ENCODE measurements at places on chromosomes 2 and 18.

DNA sequence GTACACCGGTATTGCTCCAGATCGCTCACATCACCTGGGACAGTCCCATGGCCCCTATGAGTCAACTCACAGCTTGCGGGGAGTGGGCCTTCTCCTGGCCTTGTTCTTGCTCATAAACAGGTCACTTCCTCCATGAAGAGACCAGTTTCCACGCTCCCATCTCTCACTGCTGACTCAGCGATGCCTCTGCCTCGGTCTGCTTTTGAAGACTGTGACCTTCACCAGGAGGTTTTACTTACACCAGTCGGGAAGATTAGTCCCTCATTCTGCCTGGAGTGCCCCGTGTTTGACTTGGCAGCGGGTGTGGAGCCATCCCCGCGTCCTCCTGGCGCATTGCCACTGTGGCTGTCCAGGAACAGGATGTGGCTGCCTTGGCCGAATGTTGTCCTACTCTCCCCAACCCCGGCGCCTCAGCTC, 159.8 kb downstream of the RHBDD1 start:
- DNase-seq = no peak

GRCh38 chr2:108220942-108221541, 18.7 kb upstream of the SULT1C3 start:
- no peak for DNase-seq

GRCh38 chr2:20620696-20621365, 30.1 kb downstream of the HS1BP3 start:
- DNase-seq = no peak

GRCh38 chr2:200788121-200788718, 23.5 kb upstream of the BZW1 start:
- DNase-seq = no peak

DNA sequence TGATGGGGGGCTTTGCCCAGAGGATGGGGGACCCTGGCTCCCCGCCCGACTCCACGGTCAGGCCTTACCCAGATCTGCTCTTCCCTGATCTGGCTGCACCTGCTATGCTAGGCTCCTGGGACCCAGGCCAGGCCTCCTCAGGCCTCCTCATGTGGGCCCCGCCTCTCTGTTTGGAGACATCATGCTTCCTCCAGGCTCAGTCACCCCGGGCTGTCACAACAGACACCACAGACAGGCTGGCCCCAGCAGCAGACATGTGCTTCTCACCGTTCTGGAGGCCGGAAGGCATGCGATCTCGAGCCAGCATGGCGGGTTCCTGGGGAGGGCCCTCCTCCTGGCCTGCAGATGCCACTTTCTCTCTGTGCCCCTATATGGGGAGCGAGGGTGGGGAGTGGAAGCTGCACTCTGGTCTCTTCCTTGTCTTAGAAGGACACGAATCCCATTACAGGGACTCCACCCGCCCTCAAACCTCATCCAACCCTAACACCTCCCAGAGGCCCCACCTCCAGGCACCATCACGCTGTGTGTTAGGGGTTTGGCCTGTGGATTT, 10.8 kb upstream of the NEU4 start:
- no peak for DNase-seq

DNA sequence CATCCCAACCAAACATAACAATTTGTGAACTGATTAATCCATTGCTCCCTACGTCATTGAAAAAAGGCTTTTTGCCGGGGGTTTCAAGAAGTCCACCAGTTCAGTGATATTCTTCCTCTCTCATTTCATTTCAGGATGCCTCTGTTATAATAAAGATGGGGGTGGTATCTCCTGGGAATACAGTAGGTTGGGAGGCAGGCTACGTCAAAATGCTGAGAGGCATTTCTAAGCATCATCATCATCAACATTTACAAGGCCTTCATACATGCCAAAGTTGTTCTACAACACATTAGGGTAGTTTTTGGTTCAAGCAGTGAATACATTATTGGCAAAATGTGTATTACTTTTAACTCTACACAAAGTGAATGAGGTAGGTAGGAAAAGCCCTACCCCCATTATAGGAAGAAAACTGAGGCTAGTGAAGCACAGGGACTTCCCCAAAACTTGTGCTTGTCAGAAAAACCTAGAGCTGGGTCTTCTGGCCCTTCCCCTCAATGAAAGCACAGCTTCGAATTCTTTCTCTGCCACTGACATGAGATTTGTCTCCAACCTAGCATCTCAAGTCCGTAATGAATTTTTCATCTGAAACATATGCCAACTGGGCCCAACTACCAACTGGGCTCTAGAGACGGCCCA, 11.3 kb downstream of the OSR1 start:
- DNase-seq = no peak

DNA sequence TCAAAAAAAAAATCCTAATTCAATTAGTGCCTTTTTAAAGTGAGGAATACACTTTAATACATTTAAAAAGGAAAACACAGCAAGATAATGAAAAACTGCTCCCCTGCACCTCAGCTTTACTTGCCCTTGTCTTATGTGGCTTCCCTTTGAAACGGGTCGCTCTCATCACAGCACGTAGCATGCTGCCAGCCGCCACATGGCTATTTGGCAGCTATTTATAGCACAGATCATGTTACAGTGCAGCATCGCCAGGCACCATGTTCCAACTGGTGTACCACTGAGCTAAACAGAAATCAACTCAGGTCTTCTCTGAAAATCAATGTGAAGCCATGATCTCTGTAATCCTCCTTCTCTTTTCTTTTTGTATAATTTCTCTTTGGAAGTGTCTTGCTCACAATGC, 65.1 kb downstream of the TMEM182 start:
- DNase-seq = no peak

GRCh38 chr18:74328206-74328605, 12.6 kb downstream of the C18orf63 start:
- DNase-seq = no peak

DNA sequence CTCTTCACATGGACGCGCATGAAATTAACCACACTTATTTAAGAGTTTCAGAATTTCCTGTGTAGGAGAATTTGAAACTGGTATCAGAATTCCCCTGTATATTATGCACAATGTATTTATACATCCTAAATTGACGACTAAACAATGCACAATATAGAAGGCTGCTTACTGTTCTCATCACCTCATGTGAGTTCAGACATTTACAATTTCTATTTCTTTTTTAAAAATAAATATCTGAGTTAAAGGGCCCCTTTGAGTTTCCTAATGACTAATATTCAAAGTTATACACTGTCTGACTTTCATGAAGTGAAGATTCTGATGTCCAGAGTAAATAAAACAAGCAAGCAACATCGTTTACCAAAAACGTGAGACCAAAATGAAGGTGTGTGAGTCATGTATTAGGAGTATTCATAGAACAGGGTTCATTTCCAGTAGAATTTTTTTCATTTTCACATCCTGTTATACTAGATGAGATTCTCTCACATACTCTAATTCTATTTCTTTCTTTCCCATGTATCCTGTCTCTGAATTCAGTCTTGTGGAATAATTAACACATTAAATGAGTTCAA, 406.2 kb downstream of the NUP35 start:
- no peak for DNase-seq

DNA sequence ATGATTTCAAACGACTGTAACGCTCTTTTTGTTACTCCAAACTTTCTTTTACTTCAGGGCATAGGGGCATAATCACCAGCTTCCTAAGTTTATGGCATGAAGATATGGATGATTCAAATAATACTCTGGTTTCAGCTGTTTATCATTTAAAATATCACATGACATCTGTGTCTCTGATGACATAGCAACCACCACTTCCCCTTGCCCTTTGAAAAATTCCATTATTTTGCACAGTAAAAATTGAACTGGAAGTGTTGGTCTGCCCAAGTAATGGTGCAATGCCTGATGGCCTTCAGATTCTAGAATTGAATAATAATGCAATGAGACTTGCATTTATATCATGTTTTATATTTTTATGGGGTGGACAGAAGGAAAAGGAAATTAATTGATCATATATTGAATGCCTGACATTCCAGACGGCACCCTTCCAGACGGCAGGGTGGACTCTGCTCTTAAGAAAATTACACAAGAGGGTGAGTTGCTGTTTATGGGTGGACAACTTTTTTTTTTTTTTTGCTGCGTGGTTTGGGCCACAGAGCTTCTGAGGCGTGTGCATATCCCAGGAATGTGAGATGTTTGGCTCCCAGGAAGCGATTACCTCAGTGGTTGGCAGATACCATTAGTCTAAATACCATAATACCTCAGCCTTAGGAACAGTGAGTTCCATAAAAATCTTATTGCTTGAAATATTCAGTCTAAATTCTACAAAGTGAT, 101.7 kb upstream of the ZNF521 start:
- no peak for DNase-seq

DNA sequence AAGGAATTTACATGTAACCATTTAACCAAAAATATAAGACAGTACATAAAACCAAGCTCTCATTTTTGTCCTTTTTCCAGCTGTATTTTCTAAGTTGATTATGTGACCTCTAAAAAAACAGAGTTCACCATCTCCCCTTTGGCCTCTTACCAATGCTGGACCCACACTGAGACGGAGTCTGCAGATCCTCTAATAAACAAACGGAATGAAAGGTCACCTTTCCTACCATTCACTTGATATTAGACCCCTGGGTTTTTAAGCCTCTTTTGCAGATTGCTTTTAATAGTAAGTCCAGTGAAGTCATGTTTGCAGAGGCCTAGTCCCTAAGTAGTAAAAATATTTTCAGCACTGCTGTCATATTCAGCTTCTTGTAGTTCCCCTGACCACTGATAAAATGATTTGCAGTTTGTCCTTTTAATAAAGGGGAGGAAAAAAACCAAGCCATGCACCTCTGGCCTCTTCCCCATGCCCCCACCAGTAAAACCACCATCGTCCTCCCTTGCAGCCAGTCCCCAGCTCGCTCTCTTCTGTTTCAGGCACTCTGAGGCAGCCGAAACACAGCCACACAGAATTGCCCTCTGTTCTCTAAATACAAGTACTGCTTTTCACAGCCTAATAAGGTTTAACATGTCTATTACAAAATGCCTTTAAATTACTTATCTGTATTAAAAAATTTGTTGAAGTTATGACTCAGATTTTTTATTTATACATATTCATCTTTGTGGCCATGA, 427.5 kb downstream of the PARD3B start:
- DNase-seq = no peak

DNA sequence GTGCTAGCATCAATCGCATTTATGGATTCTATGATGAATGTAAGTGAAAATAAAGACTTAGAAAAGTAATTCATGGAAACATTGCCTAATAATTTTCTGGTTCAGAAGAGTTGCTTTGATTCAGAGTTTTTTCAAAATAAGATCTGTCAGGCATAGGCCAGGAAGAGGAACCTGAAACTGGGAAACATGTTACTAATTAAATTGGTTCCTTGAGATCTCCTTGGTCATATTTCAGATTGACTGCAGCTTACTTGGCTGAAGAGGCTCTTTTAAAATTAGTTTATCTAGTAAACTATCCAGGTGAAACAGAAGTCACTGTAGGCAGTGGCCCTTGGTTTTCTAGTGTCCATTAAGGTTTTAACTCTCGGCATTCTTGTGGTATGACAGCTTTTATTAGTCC, 27.4 kb downstream of the PPP1CB start:
- no peak for DNase-seq

DNA sequence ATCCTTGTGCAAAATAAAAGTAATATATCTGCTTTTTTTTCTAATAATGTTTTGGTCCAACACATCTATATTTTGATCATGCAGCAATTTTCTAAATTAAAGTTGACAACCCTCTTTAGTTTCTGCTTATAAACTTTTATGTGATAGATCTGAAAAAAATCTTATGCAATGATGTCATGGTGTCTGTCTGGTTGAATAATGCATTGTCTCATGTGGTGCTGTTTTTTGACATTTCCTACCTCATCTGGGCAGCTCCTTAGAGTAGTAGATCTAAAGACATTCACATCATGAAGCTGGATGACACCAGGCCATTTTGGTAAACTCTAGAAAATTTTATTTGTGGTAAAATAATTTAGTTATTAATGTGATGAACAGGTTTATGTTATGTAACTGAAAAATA, 106.8 kb upstream of the FN1 start:
- DNase-seq = no peak

GRCh38 chr2:63003351-63003750, 47.3 kb upstream of the OTX1 start:
- DNase-seq = no peak

GRCh38 chr2:70957798-70958197, 20.6 kb upstream of the ANKRD53 start:
- no peak for DNase-seq

DNA sequence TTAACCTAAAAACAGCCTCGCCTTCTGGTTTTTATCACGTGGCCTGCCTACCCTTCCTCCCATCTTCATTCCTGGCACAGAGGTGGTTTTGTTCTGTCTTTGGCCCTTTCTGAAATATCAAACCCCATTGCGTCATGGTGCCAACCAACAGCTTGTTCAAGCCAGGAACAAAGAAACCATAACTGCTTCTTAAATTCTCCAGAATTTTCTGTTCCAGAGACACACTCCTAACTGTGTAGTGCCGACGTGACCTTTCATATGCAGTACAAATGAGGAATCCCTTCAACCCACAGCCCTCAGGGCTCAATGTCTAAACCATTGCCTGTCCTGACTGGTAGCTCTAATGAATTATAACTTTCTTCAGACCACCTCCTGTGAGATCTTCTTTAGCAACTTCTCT, 82.2 kb upstream of the TNP1 start:
- no peak for DNase-seq

DNA sequence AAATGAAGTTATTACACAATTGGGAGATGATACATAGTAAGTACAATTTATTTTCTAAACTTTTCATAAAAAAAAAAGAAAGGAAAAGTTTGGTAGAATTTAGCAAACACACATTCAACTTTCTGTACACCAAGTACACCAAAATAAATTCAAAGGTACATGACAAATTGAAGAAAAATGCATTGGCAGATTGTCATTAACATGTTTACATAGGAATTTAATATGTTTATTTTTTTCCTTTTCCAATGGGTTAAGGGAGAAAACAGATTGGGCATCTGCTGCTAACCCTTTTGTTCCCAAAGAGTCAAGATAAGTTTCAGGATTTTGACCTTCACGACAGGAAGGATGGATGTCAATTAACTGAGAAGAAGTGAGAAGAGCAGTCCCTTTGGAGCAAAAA, 620.4 kb downstream of the XIRP2 start:
- DNase-seq = no peak

- DNase-seq = no peak
Observed at GRCh38 chr2:24826773-24827145, 33.5 kb downstream of the CENPO start.

DNA sequence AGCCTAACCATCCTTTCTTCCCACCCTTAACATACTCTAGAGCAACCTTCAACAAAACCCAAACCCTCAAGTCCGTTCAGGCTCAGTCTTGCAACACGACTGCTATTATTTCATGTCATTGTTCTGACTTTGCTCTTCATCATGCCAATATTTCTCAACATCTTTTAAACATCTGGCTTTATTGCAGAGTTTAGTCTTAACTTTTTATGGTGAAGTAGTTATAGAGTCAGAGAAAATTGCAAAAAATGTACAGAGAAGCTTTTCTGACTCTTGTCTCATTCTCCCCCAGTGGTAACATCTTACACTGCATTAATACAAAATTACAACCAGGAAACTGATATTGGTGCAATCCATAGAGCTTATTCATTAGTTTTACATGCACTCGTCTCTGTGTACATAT, 3.9 kb downstream of the MARCO start:
- no peak for DNase-seq
